Stimulated activated CD4-positive, alpha-beta T cell treated with anti-CD3 and anti-CD28 coated beads, TNF-alpha, amount 100 ng/mL, for 4 hours (primary cell): ENCODE measurements at places on chromosomes 12 and 14.

DNA sequence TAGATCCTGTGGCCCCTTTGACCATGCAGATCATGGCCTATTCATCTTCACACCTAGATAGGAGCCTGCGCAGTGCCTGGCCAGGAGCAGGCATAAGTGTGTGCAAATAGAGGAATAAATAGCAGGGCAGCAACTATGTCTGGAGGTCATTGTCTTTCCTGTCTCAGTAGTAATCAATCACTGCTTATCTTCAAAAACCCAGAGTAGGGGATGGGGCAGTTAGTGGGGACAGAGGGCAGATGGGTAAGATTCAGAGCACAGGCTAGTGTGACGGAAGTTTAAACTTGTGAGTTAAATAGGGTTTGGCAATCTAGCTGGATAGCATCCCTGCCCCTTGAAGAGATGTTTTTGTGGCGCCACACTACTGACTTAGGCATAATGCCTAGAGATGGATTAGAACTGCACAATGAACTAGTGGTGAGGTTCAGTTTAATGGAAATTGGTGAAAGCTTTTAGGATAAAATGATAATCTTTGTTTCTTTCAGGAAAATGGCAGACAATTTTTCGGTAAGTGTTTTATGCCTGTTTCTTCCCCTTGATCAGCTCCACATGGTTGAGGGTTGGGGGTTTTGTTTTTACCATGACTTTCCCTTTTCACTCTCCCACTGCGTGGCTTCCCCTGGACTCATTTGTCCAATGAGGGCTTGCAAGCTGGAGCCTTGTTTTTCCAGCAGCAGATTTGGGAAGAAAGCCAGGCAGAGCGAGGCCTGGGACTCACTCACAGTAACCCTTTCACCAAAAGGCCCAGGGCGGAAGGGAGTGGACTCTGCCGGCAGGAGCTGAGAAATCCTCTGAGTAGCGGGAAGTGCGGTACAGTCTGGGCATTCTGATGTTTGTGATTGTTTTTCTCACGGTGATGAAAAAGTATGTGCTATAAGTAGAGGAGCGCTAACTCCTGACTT is 8.1 kb downstream of the LGALS3 start:
- DNase-seq = no peak

DNA sequence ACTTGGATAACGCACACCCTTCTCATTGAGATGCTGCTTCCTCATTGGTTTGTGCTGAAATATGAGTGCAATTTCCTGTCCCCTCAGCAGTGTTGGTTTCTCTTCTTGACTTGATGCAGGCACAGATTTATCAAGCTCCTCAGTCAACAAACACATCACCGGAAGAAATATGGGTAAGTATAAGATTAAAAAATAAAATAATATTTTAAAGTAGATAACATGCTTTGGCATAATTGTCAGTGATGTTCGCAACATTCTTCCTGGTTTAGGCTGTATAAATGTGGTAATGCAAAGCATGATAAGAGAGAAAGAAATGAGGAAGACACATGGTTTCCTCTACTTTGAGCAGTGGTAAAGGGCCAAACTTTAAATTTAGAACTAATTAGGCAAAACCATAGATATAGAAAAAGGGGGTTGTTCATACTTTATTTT is at the start of gene GPR65:
GPR65 (plus strand) TSS at position 86 of the 432 bp plus-strand sequence. CDS start 5,713 bp downstream, outside the sequence.
- no peak for DNase-seq

DNA sequence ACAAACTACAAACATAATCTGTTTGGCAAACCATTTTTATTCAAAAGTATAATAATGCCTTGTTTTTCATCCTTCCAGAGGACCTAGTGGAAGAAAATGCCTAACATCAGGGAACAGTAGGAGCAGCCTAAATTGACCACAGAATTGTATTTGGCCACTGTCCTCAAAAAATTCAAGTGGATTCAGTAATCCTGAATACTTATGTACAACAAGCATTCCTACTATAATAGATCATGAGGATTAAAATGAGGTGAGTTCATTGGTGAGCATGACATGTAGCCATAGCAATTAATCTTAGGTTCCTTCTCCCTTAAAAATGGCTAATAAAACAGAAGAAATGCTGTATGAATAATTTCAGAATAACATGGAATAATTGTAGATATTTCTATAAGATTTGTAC is 209.3 kb downstream of the DAD1 start:
- no peak for DNase-seq

GRCh38 chr14:85165094-85165493 is 364.9 kb upstream of the FLRT2 start:
- DNase-seq = no peak

GRCh38 chr14:38175658-38176057 is 32.0 kb upstream of the SSTR1 start:
- no peak for DNase-seq

DNA sequence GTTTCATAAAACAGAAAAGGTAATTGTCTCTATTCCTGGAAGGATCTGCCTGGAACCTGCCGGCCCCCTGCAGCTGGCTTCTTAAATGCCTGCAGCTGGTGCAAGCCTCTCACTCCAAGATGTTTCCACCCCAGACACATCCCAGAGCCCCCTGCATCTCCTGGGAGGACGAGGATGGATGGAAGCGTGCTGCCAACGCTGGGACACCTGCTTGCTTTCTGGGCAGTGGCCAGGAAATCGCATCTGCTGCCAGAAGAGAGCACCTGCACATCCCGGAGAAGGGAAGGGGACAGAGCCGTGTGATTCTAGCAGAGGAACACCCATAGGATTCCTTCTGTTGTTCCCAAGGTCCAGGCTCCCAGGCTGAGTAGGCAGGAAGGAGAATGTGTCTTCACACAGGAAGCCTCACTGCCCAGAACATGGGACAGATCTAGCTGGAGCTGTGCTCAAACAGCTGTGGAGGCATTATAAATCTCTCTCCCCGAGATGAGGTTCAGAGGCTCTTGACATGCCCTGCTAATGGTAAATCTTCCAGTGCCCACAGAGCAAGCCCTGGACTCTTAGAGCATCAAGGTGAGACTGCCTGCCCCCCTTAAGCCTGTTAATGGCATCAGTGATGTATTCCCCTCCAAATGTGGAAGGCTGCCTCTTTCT is 138.8 kb upstream of the MAP1LC3B2 start:
- DNase-seq = no peak

DNA sequence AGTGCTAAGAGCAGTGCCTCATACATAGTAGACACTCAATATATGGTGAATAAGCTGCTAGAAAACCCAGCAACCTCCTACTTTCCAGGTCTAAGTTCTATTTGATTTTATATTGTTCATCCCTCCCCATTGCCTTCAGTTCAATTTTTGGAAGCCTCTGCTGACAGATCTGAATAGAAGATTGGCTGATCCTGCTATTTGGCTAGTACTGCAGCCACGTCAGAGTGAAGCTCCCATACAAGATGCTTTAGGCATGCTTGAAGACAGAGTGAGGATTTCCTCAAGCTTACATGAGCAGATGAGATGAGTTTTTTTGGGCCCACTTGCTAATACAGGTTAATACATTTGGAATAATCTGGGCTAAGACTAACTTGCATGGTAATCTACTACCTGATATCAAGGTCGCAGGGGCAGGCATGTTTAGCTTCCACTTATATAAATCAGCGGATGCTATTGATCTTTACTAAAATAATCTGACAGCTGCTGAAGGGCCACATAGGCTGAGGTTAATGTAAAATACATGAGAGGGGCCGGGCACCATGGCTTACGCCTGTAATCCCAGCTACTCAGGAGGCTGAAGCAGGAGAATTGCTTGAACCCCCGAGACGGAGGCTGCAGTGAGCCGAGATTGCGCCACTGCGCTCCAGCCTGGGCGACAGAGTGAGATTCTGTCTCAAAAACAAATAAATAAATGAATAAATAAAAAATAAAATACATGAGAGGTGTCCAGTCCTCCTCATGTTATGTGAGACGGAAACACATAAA is 15.9 kb upstream of the AEBP2 start:
- DNase-seq = no peak

DNA sequence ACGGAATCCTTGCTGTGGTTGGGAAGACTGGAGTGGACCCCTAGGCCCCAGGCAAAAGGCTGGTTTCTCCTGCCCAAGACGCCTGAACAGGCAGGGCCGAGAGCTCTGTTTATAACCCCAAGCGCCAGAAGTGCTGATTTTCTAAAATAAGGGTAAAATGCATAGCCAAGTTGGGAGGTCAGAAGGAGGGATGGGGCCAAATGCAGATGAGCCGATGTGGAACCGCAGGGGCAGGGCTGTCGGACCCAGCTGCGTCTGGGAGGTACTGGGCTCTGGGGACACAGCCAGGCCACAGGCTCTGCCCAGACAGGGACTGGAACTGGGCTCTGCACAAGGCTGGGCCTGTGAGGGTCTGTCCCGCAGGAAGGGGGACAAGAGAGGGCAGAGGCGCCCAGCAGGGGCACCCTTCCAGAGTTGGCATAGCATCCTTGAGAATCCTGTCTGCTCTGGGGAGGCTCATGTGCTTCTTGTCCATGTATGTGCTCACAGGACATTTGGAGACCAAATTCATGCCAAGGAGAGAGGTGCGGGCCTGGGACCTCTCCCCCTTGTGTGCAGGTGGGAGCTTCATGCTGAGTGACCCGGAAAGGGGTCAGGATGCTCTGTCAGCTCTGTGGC is 49.1 kb downstream of the JAG2 start:
- DNase-seq = no peak

DNA sequence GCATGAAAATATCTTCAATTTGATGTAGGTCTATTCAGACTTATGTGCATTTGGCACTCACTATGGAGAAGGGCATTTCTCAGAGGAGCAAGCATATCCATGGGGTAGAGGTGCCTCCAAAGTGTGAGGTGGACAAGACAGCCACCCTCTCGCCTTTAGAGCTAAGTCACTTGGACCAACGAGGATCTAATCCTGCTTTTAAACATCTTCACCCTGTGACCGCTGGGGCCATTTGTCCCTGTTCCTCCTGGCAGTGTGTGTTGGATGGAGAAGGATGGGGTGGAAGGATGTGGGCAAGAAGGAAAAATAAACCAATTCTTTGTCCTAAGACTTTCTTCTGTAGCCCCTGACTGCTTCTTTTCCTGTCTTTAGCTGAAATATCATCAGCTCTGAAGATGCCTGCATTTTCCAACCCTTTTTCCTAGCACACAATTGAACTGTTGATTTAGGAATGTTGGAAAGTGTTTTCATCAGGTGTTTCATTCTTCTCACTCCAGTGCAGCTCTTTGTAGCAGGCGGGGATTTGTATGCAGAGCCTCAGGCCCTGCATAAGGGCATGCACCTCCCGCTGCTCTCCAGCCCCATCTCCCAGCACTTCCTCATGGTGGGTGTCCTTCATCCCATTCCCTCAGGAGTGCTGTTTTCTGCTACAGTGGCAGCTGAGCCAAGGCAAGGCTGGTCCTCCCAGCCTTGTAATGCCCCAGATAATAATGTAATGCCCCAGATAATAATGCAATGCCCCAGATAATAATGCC is 5.3 kb downstream of the FGF6 start:
- no peak for DNase-seq

DNA sequence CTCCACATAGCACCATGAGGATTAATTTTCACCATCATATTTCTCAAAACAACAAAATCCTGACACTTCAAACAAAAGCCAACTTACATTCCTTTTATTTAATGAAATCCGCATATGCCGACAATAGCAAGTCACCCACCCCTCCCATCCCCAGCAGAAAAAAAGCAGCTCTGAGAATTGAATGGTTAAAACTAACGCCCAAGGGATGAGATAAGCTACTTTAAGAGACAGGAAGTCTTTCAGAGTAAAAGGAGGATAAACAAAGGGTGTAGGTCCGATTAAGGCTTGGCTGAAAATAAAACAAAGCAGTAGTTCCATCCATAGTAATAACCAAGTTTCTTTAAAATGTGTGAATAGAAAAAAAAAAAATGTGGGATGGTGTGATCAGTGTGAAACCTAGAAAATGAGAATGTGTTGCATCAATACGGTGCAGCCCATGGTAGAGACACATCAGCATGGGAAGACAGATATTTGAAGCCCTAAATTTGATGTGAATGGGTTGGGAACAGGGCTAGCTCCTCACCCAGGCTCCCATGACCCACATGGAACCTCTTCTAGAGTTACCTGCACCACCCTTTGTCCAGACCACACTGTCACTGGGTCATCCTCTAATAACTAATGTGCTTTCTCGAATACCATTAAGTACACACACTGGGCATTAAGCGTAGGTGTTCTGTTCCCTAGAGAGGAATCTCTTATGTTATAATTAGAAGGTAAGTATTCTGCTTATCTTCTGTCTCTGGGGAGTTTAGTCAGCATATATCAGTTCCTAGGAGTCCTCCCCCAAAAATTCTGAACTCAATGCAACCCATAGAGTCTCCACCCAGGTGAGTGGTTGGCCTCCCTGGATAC is 31.7 kb downstream of the RTRAF start:
- DNase-seq = no peak

DNA sequence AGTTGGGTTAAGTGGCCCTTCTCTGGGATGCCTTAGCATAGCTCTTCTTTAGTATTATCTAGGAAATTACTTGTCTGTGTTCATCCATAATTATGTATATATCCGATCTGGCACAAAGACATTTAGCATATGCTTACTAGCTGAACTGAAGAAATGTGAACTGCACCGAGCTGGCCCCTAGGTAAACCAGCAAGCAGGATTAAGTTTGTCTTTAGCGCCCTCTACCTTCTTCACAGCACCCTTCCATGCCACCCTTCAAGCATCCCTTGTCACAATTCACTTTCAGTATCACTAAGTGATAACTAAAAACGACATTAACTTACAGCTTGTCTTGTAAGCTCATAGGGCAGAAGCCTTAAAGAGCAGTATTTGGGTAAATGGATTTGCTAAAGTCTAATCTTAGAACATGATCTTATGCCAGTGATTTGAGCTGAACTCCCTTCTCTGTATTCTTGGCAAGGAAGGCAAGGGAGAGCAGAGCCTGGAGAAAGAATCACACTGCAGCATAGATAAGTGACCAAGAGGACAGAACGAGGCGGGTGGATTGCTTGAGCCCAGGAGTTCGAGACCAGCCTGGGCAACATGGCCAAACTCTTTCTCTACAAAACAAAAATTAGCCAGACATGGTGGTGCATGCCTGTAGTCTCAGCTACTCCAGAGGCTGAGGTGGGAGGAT is 2.6 kb upstream of the HAL start:
- DNase-seq = no peak

- no peak for DNase-seq
These were observed 962 bp upstream of the KERA start for GRCh38 chr12:91058786-91059185.

GRCh38 chr14:81940651-81941050 is 407.0 kb upstream of the SEL1L start:
- DNase-seq = no peak

GRCh38 chr14:38134416-38135030 is 73.2 kb upstream of the SSTR1 start:
- DNase-seq = no peak

DNA sequence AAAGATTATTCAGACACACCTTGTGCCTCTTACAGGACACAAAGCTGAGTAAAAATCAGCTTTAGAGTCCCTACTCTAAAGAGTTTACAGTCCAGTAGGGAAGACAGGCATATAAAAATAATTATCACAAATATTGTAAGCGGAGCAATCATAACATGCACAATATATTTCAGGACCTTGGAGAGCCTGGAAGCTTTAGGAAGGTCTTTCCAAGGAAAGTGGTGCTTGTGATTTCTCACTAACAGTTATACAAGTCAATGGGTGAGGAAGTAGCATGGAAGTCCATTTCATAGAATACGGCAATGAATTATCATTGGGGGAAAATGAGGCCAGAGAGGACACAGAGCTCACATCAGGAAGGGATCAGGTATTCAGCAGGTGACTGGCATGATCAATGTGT is 268.3 kb downstream of the C12orf50 start:
- no peak for DNase-seq
